ENCODE measurements at places on chromosomes 3 and 15.

GRCh38 chr3:111774622-111775021 is 84.4 kb upstream of the PHLDB2 start:
- DNase-seq = no peak

DNA sequence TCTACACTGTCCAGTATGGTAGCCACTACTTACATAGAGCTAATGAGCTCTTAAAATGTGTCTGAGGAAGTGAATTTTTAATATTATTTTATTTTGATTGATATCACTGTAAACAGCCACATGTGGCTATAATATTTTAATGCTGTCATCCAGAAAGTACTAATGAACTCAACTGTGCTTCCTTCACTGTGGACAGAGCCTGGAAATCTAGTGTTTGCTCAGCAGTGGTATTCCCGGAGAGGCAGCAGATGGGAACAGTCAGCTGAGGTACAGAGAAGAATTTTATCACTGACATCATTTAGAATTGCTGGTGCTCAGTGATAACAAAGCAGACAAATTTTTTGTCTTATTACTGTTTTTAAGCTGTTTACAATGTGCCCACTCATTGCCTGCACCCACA is 68.7 kb upstream of the ACP3 start:
- DNase-seq = no peak

DNA sequence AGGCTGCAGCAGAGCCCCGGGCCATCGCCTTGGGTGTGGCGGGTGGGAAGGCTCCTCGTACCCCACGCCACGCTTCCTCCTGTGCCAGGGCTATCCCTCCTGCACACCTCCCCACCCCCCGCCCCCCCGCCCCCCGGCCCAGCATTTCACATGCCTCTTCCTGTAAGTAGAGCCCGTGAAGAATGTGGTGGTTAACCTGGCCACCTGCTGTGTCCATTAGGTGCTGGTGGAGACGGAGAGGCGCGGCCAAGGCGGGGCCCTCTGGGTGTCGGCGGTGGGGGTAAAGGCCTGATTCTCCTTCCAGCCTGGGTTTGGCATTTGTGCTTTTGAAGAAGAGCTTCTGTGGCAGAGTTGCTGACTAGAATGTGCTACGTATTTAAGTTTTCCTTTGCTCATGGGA is 127.8 kb downstream of the CHDH start:
- DNase-seq = no peak

GRCh38 chr3:63952248-63952594 is 40.0 kb upstream of the SCAANT1 start:
- no peak for DNase-seq

GRCh38 chr15:79086814-79087213 is 3.8 kb downstream of the RASGRF1 start:
- no peak for DNase-seq

DNA sequence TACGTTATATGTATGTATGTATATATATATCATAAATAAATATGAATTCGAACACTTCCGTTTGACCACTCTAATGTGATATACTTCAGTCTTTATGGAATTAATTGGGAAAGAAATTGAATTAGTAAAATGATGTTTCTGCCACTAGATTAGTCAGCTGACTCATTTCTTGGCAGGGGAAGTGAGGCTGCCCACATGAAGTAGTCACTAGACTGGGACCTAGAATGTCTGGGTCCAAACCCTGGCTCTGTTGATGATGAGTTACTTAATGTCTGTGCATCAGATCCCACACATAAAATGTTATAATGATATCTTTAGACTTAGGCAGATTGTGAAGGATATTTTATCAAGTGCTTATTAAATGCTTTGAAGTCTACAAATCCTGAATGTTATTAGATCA is 27.4 kb upstream of the ARL14 start:
- no peak for DNase-seq

DNA sequence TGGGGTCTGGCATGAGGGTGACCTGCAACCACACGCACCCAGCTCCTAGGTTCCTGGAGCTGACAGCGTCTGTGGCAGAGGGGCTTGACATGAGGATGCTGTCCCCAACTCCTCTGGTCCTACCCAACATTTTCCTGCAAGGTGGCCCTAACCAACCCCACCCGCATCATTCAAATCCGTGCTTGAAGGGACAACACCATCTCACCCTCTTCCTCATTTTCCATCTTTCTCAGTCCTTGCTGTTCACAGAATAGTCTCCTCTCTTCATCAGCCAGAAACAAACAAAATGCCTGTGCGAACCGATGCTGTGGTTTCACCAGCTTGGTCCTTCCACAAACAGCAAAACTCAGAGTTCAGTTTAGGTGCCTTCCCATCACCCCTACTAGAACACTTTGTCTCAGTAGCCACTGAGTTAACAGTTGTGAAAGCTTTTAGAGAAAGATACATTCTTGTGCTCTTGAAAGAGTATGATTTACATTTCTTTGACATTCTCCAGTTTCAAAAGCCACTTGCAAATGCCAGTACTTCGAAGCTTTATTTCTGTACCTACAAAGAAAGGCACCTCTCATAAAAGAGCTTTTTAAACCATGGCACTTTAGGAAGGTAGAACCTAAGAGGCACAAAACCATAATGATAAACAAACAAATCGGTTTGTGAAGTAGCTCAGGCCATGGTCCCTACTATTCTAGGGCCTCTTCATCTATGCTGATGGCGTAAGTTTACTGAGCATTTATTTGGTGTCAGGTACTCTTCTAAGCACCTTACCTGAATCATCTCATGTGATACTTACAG is 360.1 kb downstream of the SHQ1 start:
- no peak for DNase-seq

DNA sequence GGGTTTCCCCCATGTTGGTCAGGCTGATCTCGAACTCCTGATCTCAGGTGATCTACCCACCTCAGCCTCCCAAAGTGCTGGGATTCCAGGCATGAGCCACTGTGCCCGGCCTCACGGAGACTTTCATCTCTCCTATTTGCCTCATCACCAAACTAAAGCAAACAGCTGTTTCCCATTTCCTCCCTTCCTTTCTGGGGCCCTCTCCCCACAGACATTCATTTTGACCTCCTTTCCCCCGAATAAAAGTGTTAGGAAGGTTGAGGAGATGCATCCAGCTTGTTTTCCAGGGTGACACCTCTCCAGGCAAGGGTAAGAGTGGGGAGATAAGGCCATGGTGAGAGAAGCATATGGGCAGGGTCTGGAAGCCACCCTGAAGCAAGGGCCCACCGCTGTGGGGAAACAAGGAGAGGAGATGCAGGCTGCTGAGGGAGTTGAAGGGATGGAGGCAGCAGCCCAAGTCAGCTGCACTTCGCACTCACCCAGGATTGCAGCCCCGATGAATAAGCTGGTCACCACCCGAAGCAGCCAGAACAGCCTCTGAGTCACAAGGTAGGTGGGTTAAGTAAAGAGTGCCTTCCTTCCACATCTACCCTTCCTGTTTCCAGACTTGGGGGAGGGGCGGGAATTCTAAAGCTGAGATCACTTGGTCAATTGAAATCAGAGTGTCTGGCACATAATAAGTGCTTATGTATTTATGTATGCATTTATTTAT is 7.7 kb downstream of the DUOXA2 start:
- DNase-seq = peak; percentile 59

DNA sequence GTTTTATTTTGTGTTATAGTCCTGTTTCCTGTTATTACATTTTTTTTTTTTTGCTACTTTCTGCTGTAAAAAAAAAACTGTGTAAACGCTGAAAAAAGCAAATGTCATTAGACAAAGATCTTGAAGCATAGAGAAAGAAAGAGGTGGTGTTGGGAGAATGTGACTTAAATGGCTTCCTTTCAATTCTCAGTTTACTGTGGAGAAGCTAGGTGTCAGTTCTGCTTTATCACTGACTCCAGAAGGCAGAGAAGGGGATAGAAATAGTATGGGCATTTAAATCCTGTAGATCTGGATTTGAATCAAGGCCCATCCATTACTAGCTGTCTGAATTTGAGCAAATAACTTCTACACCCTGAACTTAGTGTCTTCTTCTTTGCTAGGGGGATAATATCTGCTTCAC is 23.0 kb downstream of the PPM1L start:
- no peak for DNase-seq

GRCh38 chr3:178140531-178141304 is 395.5 kb upstream of the KCNMB2 start:
- no peak for DNase-seq

- DNase-seq = no peak
These were observed 18.5 kb downstream of the RYK start for GRCh38 chr3:134232151-134232550.

- DNase-seq = no peak
These were observed 75.6 kb downstream of the FAM174B start for GRCh38 chr15:92579931-92580470.

- no peak for DNase-seq
These were observed 14.8 kb downstream of the ANXA2 start for GRCh38 chr15:60382773-60383674.

- peak; percentile 18 for DNase-seq
These were observed 812.9 kb upstream of the CFAP20DC start for GRCh38 chr3:59862686-59863085.

DNA sequence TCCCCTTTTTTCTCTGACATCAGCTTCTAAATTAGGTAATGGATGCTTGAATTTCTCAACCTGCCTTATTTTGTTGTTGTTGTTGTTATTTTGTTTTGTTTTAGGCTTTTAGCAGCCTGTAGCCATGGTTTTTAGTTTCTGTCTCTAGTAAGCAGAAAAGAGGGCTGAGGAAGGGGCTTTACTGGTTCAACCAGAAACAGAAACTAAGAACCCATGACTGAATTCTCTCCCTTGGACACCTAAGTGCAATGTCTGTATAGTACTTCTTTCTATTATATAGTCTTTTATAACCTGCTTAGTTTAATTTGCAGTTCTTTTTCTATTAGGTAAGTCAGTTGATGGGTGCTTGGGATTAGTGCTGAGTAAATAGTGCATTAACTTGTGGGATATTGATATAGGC is 129.0 kb downstream of the BBX start:
- DNase-seq = no peak

DNA sequence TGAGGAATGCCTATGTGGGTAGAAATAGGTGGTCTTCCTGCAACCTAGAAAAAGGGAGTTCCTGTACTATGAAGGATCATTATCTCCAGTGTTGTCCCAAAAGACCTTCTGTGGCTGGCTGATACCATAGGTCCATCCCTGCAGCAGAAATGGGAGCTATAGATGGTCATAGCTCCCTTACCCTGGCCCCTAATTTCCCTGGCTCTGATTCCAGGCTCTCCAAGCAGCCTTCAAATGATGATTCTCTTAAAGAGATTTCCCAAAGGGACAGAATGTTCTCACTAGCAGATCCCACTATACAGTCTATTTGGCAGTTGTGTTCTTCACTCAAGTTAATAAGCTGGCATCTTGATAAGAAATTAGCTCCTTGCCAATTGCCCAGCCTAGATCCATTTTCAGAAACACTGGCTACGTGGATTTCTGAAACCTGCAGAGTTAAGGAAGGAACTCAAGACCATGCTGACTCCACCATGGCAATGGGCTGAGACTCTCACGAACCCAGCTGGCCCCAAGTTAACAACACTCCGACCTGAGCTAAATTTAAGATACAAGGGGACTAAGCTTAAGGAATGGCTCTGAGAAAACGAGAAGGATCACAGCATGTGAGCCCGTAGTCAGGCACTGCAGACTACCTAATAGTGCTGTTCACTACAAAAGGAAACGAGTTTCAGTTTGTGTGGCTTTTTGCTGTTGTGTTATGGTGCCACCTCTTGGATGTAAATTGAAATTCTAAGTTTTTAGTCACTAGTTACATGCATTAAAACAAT is 11.4 kb downstream of the C15orf40 start:
- peak; percentile 26 for DNase-seq

DNA sequence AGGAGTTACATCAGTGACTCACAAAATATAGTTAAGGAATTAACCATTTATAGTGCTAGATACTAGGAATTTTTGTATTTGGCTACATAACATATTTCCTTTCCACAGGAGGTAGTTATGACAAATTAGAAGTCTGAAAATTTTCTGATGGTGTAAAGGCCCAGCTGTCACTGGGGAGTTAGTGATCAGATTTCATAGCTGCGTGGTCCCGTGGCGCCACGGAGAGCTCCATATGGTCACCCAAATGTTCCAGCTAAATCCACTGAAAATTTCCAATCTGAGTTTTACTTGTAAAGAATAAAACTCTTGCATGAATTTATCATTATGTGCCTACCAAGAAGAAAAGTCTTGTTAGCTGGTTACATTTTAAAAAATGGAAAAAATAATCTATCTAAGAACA is 368.9 kb upstream of the PLSCR5 start:
- DNase-seq = no peak

DNA sequence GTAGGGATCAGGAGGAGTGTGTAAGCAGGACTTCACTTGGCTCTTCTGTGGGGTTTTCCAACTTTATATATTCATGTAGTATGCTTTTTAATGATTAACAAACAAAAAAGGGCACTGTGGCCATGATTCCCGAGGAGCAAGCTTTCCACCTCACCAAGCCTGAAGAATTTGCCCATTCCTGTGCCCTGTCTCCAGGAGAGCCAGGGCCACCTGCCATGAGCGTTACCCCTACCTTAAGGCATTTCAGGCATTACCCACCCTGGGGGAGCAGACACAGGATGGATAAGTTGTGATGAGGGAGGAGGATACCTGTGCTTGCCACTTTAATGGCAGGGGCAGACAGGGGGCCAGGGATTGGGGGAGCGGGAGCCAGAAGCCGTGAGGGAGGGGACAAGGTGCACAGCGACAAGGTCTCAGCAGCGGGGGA is 3.0 kb downstream of the TRPM1 start:
- peak; percentile 97 for DNase-seq

DNA sequence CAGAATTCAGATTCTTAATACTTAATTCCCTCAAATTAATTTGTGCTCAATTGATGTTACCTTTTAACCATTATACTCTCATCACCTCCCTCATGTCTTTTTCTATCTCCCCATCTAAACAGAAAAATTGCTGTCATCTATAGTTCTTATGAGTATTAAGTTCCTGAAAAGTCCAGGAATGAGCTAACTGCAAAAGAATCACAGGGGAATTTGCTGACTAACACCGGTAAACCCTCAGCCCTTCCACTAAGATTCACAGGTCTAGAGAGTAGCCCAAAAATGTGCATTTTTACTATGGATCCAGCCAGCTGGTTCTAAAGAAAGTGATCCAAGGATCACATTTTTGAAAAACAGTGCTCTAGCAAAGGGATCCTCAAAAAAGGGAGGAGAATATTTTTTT is 67.0 kb downstream of the SETD2 start:
- DNase-seq = no peak

GRCh38 chr15:83516935-83517334 is 69.8 kb downstream of the SH3GL3 start:
- DNase-seq = peak; percentile 14

- no peak for DNase-seq
These were observed 73.1 kb upstream of the SLCO3A1 start for GRCh38 chr15:91780387-91780786.

- DNase-seq = peak; percentile 40
These were observed 10.3 kb downstream of the RASGRP1 start for GRCh38 chr15:38554354-38554753.

- DNase-seq = no peak
These were observed 102.8 kb downstream of the LSAMP start for GRCh38 chr3:116342499-116342898.

DNA sequence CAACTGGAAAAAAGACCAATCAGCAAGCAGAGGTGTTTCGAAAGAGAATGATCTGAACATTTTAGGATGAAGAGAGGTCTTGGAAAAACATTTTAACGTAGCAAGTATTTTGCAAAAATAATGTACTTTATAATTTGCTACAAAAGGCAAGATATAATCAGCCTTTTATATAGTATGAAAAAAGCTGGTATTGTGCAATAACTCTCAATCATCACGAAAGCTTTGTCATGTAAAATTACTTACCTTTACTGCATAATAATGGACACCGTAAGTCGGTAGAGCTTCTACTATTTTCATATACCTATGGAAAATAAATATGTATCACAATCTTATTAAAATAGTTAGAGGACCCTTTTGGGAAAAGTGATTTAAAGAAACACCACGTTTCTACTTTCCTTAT is 95.7 kb upstream of the LMOD3 start:
- DNase-seq = no peak

- DNase-seq = no peak
These were observed 319.9 kb upstream of the ICE2 start for GRCh38 chr15:60798821-60799220.
